CD14-positive monocyte (primary cell): ENCODE measurements at places on chromosomes 7 and 10. TPM values are rescaled to one million over a fixed set of nuclear protein-coding genes. Genes with fewer than 3 reads are reported as not detected.

CCDC71L gene
- polyA plus RNA-seq, result 5.1 and 7.8 TPM in 2 replicates

SFXN4 gene
- 7.5 and 8.3 TPM in 2 replicates for polyA plus RNA-seq

GRCh38 chr7:51009716-51010496, 227.2 kb upstream of the GRB10 start:
- DNase-seq, result no peak

GRCh38 chr10:23824822-23825221, 384.1 kb upstream of the KIAA1217 start:
- no peak for DNase-seq

GRCh38 chr10:5206799-5207198, 10.2 kb downstream of the AKR1C4 start:
- no peak for DNase-seq
